ENCODE measurements at places on chromosomes 3 and 15.

GRCh38 chr3:30768046-30768445 lies 126.4 kb downstream of the GADL1 start:
- no peak for DNase-seq

DNA sequence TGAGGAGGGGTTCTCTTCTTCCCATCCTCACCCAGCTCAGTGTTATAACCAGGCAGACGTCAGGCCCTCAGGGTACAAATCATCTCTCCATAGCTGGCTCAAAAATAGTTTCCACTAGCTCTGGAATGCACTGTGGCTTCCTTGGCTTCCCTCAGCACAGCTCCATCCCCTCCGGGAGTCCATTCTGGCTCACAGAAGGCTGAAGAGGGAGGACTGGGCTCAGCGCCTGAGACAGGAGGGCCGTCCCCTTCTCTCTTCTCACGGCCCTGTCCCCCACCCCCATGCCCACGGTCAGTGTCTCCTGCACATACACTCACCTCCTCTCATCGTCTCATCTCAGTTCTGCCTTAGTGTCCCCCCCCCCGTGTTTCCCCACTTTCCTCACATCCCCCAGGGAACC lies 50.1 kb downstream of the UMPS start:
- no peak for DNase-seq

DNA sequence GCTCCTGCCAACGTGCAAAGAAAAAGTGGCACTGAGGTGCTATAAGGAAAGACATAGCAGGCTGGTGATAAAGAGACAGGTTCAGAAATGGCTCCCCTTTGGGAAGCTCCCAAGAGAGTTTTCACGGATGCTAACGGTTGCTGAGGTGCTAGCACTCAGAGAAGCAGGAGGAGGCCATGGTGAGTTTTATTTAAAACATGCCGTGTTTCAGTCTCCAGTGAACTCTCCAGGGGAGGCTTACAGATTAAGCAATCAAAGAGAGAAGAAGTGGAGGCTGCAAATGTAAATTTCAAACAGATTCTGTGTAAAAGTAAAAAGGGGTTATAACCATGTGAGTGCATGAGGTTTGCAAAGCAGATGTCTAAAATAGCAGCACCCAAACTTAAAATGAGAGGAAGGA lies 346.2 kb downstream of the NTRK3 start:
- no peak for DNase-seq

DNA sequence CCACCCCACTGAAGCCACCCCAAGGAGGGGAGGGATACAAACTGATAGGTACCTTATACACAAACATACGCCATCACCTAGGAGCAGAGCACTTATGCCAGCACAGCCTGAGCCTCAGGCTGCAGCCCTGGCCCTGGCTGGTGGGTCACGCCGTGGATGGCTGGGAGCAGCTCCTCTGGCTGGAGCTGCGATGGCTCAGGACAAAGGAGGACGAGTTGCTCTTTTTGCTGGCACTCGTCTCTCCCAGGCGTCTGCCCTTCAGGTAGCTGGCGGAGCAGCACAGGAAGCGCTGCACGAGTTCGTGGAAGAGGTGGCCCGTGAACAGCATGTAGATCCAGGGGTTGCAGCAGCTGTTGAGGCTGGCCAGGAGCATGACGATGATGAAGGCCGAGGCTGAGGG lies 16.6 kb downstream of the OXTR start:
- DNase-seq = no peak

GRCh38 chr3:13098192-13098988 lies 25.2 kb upstream of the IQSEC1 start:
- no peak for DNase-seq

- DNase-seq = no peak
These were observed 32.9 kb upstream of the TICRR start for GRCh38 chr15:89542369-89542768.

- DNase-seq = no peak
These were observed 21.2 kb downstream of the TM4SF4 start for GRCh38 chr3:149495581-149496125.

DNA sequence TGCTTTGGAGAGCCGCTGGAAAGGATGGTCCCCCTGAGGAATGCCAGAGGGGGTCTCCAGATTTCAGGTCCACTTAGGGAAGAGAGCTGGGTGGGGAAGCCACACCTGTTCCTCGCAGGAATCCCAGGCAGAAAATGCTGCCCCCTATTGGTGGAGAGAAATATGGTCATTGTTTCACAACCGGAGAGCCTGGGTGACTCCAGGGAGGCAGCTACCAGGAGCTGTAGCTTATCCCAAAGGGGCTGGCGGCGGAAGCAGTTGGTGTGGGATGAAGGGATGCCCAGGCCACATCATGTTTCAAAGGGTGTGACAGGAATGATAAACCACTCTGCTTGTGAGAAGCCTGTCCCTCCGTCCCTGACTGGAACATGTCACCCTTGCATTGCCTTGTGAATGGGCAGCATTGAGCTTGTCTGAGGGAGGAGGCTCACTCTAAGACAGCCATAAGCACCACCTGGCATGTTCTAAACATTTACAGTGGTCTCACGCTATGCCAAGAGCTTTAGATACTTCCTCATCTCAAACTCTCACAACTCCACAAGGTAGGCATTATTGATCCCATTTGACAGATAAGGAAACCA lies 34.5 kb downstream of the POMGNT2 start:
- no peak for DNase-seq

DNA sequence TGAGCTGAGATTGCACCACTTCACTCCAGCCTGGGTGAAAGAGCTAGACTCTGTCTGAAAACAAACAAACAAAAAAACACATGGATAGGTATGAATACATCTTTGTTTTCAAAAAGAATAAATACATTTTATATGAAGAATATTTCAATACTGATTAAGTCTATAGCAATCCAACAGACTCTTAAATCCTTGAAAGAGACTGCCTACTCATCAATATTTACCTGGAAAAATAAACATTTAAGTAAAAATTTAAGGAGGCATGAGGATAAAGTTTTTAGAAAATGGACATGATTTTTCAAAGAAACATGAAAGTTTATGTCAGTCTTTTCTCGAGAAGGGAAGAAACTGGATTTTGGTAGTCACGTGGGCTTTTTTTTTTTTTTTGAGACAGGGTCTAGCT lies 5.4 kb downstream of the NKIRAS1 start:
- no peak for DNase-seq

DNA sequence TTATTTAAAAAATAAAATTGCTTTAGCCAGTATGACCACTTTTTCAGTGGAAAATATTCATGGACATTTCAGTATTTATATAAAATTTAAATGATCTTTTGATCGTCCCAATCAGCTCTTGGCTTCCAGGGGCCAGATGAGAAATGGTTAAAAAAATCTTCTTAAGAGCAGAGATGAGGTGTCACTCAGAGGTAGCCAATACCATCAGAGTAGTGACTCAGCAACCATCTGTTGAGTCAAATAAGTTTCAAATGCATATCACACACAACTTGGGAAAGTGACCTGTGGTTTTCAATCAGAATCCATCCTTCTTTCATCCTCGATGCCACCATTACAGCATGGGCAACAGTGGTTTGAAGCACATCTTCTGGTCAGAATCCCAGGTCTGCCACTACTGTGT lies 958.8 kb upstream of the NR2F2 start:
- no peak for DNase-seq

- DNase-seq = no peak
These were observed 9.3 kb upstream of the UBE2E2 start for GRCh38 chr3:23193831-23194230.

- DNase-seq = no peak
These were observed 8.2 kb upstream of the PDHB start for GRCh38 chr3:58441514-58442450.

DNA sequence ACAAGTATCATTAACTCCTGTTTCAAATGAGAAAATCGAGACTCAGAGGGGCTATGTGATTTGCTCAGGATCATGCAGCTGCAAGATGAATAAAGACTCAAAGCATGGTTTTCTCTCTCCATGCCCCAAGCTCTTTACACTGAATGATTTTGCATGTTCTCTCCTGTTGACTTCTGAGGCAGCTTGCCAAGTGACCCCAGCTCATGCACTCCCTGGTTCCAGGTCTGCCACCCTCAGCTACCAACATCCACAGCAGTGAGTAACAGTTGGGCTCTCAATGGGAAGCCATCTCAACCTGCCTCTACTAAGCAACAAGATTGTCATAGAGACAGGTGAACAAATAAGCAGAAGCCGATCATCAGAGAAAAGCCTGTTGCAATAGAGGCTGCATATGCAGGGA lies 116.9 kb upstream of the GADL1 start:
- DNase-seq = no peak

DNA sequence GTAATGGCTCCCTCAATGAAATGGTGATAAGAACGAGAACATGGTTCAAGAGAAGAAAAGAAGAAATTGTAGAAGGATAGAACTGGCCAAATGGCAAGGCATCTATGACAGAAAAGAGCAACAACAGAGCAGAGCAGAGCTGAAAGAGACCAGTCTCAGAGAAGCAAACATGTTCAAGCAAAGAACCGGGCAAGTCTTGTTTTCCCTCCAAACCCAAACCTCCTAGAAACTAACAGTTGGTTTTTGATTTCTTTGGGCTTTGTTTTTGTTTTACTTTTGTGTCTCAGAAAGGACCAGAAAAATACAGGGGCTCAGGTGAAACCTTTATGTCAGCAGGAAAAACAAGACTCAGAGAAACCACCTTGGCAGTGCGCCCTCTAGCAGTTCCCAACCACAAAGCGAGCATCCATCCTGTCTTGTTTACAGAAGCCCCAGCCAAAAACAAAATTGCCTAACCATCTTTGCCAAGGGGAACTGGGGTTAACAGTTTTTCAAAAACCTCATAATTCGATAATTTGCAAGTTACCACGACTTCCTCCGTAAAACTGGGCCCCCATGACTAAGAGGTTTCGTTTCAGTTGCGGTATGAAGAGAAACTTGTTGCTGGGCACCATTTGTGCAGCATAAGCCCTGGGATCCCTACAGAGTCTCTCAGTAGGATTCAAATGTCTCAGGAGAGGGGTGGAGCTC lies 159.2 kb upstream of the SLC24A5 start:
- no peak for DNase-seq

DNA sequence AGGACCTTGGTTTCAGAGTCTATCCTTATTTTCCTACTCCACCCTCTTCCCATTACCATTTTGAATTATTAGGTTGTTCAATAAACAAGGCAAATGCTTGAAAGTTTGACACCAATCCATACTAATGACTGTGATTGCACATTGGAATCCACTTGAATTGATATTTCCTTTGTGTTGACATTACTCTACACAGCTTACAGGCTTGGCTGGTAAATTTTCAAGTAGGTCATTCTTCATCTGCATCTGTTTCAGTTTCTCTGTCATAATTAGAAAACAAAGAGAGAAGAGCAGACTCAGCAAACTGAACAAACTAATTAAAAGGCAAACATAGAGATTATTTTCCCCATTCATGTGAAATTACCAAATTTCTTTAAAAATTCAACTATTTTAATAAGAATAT lies 732.9 kb upstream of the BCHE start:
- DNase-seq = no peak

- no peak for DNase-seq
These were observed 225.8 kb upstream of the ALCAM start for GRCh38 chr3:105140899-105141367.

GRCh38 chr3:56303487-56303886 lies 164.8 kb downstream of the ERC2 start:
- no peak for DNase-seq

DNA sequence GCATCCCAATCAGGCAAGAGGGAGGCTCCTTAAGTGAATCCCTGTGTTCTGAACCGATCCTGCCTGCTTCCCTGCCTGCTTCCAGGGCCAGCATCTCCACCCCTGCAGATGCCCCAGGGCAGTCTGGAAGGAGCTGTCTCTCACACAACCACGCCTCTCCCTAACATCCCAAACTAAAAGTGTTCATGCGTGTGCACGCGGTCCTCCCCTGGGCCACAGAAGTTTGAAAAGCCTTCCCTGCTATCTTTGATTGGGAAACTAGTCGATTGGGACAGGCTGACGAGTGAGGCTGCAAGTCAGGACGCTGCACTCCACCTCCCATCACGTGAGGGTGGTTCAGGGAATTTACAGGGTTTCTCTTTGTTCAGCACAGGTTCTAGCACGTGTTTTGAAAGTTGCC lies 340.9 kb upstream of the ICE2 start:
- no peak for DNase-seq

GRCh38 chr3:171099911-171100310 lies 73.4 kb upstream of the SLC2A2 start:
- no peak for DNase-seq

DNA sequence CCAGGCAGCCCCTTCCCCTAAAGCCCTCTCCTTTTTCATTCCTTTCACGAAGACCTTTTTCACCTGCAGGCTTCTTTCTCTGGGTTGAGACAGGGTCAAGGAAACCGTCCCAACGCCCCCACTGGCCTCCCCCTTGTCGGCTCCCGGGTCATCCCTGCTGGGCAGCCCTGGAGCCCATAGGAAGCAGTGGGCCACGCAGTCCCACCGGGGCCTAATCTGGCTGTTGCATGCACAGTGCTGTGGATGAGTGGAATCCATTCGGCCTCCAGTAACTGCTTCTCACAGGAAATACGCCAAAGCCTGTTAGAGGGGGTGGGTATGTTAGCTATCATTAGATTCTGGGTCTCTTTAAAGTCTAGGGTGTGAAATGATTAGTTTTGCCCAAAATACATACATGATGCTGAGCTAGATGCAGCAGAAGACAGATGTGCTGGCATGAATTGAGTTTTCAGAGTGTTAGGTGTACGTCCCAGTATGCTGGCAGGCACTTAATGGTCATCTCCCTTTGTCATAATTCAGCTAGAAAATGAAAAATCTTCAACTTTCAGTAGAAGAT lies 16.6 kb downstream of the LYSMD4 start:
- no peak for DNase-seq

DNA sequence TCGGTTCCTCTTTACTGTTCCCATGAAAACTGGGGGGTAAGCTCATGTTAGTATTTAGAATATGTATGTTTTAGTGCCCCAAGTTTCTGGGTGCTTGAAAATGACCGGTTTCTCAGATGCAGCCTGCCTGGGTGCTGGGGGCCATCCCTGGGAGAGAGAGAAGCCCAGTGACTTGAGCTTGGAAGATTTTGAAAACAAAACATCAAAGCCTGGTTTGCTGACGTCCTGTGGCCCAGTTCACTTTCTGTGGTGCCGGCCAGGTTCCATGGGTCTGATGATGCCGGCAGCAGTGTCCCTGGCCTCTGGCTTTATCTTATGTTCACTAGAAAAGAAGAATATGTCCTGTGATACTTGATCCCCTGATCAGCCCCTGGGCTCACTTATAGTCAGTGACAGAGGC lies 17.1 kb downstream of the APBA2 start:
- DNase-seq = no peak

- DNase-seq = no peak
These were observed 7.3 kb downstream of the NEK4 start for GRCh38 chr3:52763466-52763865.
